ENCODE measurements at places on chromosomes 6 and 20.

DNA sequence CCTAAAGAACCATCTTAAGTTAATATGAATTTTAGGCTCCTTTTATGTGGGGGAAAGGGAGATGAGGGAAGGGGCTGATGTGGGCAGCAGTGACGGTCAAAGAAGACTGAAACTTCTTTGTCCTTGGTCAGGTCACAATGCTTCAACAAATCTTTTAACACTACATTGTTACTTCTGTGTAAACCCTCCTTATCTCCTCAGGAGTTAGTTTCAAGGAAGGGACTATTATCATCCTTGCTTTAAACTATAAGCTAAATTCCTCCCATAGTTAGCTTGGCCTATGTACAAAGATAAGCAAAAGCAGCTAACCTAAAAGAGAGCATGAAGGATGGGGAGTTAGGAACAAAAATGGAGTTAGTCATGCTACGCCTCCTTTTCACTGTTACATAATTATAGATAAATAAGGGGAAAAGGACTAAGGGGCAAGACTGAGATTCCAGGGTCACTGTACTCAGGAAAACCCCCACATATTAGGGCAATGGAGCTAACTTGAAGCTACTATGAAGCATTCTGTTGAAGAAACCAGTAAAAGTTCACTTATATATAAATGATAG lies 172.7 kb upstream of the RUNX2 start:
- DNase-seq = no peak

DNA sequence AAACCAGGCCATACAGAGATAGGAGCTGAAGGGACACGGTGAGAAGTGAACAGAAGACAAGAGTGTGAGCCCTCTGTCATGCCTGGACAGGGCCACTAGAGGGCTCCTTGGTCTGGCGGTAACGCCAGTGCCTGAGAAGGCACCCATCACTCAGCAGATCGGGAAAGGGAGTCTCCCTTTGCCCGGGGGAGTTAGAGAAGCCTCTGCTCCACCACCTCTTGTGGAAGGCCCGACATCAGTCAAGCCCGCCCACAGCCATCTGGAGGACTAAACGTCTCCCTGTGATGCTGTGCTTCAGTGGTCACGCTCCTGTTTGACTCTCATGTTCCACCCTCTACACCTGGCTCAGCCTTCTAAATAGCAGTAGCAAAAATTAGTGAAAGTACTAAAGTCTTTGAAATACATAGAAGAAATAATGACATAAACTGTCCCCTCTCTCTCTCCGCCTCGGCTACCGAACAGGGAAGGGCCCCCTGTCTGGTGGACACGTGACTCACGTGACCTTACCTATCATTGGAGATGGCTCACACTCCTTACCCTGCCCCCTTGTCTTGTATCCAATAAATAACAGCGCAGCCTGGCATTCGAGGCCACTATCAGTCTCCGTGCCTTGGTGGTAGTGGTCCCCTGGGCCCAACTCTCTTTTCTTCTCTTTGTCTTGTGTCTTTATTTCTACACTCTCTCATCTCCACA lies 66.7 kb downstream of the RPP21 start:
- peak; percentile 18 for DNase-seq

DNA sequence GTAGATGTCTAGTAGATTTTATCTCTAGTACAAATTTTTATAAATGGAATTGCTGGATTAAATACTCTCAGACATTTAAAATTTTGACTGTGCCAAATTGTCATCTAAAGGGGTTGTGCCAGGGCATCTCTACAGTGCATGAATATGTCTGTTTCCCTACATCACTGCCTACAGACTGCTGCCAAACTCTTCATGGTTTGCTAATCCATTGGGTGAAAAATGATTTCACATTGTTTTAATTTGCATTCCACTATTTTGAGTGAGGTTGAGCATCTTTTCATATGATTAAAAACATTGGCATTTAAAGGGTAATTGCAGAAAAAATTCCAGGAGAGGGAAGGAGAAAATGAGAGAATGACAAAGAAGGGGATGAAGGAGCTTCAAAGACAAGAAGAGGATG lies 267.7 kb upstream of the RNF24 start:
- DNase-seq = no peak

- no peak for DNase-seq
These were observed 102.3 kb upstream of the MCHR2 start for GRCh38 chr6:100096341-100096740.

- DNase-seq = no peak
These were observed 16.9 kb upstream of the SLC22A2 start for GRCh38 chr6:160275511-160276003.

DNA sequence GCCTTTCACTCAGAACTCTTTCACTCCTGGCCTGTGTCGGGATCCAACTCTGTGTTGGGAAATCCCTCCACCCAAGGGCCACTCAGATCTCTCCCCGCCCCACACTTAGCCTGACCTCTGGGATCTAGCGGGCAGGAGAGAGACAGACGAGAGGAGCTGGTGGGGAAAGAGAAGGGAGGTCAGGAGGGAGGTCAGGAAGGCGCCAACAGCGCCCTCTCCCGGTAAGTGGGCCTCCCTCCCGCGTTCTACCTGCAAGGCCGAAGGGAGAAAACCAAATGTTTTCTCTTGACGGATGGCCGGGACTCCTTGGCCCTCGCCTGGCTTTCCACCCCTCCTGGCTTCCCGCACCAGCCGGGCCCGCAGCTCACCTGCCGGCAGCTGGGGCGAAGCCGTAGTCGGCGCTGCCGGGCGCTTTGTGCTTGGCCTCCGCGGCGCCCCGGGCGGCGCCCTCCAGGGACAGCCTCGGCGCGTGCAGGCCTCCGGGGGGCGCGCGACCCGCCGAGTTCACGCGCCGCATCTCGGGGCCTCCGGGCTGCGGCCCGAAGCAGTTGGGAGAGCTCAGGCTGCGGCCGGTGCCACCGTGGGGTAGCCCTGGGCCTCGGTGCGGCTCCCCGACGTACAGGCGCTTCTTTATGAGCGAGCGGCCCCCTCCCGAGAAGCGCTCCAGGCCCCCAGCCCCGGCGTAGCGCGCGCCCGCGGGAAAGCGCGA lies 38.2 kb downstream of the C6orf132 start:
- DNase-seq = peak; percentile 38

- DNase-seq = no peak
These were observed 11.5 kb downstream of the NFKBIL1 start for GRCh38 chr6:31558631-31559500.

DNA sequence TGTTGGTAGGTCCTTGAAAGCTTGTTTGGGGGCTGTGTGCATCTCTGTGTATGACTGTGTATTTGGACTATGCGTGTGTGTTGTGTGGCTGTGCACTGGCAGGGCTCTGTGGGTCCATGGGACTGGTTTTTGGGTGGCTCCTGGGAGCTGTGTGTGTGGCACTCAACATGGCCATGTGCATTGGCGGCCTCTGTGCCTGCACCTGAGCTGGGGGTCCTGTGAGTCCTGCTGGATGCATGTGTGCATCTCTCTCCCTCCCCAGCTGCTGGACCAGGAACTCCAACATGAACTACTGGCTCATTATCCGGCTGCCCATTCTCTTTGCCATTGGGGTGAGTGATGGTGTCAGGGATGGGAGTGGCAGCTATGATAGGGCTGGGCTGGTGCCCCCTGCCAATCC lies 30.1 kb downstream of the GLP1R start:
- no peak for DNase-seq

- no peak for DNase-seq
These were observed 35.6 kb downstream of the TM9SF4 start for GRCh38 chr20:32144898-32145662.

DNA sequence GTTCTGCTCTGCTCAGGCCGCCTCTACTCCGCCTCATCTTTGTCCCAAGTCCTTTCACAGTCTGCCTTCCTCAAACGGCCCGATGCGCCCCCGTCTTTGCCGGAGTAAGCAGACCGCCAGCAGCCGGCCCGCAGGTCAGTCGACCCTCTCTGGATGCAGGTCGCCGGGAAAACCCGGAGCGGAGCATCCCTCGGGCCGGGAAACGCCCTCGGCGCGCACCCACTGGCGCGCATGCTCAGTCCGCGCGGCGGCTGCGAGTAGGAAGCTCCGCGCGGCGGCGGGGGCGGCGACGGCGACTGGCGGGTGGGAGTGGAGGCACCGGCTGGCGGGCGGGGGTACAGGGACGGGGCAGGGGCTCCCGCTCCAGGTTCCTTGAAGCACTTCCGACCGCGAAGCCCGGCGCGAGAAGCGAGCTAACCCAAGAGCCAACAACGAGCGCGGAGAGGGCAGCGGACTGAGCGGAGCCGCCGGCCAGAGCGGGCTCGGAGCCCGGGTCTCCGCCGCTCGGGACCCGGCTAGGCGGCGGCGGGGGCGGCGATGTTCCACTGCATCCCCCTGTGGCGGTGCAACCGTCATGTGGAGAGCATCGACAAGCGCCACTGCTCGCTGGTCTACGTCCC lies at the start of gene LRRC1:
Gene LRRC1 (plus strand): TSS at position 286 of the 620 bp plus-strand sequence. CDS start 252 bp downstream, at position 538.
- DNase-seq = peak; percentile 74

DNA sequence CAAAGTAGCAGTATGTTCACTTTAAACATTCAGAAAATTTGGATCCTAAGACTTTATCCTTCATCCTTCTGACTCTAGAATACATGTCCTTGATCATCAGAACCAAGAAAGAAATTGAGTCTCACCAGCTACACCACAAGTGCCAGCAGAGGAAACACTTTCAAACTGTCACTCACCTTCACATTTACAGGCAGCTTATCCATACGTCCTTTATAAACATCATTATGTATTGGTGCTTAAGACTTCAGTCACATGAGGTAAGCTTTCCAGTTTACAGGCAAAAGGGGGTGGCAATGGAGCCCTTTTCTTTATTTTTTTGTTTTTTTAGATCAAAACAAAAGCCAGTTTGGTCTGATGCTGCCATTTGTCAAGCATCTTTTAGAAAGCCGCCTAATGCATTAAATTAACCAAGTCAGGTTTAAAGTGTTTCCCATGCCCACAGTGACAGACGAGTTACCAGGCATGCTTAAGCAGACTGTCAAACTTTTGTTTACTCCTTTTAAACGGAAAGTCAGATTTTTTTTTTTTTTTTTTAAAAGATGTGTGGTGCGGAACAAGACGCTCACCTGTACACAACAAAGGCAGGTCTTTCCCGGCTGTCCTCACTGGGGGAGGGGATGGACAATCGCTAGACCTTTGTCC lies 952 bp upstream of the BRPF3 start:
- DNase-seq = no peak

- no peak for DNase-seq
These were observed 313.1 kb downstream of the LRFN2 start for GRCh38 chr6:40274058-40274457.

- DNase-seq = no peak
These were observed 69.2 kb downstream of the PRDM1 start for GRCh38 chr6:106155219-106155830.

- no peak for DNase-seq
These were observed 71.3 kb upstream of the MCHR2 start for GRCh38 chr6:100065348-100065747.

DNA sequence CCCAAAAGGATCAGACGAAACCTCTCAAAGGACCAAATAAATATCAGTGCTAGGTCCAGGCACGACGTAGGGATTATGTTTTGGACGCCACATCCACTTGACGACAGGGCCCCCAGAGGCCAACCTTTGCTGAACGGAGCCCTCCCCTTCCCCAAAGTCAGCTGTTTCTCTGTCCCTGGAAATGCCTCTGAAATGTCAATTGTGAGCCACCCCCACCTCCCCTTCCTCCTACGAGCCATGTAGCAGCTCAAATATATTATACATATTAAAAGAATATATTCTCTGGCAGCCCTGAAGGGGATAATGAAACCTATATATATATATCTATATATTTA lies 39.6 kb upstream of the BLCAP start:
- DNase-seq = no peak

- no peak for DNase-seq
These were observed 190.9 kb downstream of the CENPW start for GRCh38 chr6:126530775-126531174.

- DNase-seq = no peak
These were observed 86.6 kb upstream of the STXBP5 start for GRCh38 chr6:147117580-147117979.

GRCh38 chr6:166411271-166411670 lies 28.5 kb upstream of the MPC1 start:
- no peak for DNase-seq

DNA sequence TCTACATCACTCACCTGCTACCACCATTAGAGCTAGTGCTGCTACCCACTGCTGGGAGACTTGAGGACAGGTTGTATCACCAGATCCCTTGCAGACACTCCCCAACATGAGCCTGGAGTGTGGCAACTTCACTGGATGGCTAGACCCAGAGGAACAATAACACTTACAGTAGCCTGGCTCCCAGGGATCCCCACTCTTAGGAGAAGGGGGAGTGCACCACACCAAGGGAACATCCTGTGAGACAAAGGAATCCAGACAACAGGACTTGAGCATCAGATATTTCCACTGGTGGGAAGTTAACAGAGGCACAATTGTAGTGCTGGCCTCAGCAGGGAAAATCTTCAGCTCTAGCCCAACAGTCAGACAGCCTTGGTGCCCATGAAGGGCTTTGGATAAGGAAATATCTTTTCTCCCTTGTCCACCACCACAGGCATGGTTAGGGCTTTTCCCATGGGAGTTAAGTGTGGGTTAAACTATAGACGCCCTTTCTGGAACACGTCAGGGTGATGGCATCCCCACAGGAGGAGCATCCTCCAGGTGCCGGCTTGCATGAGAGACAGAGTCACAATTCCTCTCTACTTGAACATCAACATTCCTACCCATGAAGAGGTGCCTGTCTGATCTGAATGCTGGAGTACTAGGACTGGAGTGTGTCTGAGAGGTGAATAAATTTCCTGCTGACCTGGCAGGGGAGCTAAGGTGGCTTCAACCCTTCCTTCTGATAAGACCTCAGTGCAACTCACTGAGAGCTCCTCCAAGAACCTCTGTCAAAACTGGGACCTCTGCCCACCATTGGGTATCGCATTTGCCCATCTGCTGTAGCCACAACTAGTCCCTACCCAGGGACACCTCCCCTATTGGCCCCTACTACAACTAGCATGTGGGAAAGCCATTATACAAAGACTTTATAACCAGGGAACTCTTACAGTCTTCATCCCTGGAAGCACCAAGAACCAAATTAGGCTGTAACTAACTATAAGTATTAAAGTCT lies 55.4 kb upstream of the SIRPG start:
- DNase-seq = no peak

GRCh38 chr6:165229216-165229615 lies 80.2 kb downstream of the C6orf118 start:
- no peak for DNase-seq

GRCh38 chr20:54020348-54020747 lies 50.0 kb downstream of the BCAS1 start:
- no peak for DNase-seq

GRCh38 chr6:16146028-16146427 lies 17.1 kb downstream of the MYLIP start:
- no peak for DNase-seq

All from activated CD8-positive, alpha-beta memory T cell treated with anti-CD3 and anti-CD28 coated beads for 48 hours (primary cell).